A172 (cell line): ENCODE measurements at places on chromosomes 7 and 10. TPM values are rescaled to one million over a fixed set of nuclear protein-coding genes. Genes with fewer than 3 reads are reported as not detected.

- no peak for DNase-seq
Observed at GRCh38 chr10:106682175-106682574, 482.3 kb downstream of the SORCS1 start.

DNA sequence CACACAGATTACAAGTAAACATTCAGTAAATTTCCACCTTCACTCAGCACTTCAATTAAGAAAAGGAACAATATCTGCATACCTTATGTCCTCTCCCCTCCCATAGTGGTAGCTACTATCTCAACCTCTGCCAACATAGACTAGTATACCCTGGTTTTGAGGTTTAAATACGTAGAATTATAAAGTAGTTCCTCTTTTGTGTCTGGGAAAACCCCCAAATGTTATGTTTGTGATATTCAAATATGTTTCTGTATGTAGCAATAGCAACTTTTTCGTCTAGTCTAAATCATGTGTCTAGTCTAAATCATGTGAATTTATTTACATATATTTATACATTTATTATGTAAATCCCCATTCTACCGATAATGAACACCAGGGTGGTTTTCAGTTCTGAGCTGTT is 13.2 kb upstream of the CAMK2B start:
- DNase-seq, result no peak

GRCh38 chr10:82814635-82815034 is 939.6 kb downstream of the NRG3 start:
- DNase-seq, result peak; percentile 11

DNA sequence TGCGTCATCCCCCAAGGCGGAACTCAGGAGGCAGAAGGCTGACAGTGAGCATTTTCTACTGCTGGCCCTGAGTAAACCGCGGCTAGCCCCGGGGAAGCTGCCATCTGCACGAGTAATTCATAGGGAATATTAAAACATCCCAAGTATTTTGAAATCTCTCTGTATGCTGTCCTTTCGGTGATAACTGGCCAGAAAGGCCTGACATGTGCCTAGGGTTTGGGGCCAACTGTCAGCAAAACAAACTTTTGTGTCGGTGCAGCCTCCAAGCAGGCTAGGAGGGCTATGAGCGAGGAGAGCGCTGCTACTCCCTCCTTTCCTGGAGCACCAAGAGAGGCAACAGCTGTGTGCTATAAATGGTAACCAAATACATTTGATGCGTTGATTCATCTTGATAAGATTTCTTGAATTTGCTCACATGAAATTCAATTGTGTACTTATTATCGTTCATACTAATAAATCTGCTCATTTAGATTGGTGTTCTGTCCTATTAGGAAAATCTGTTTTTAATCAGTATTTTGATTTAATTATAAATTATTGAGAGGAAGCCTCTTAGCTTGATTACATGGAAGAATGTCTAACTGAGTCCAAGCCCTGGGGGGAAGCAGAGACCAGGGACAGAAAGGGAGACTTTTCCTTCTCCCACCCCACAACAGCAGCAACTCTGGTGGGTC is 124.4 kb upstream of the NPS start:
- DNase-seq, result no peak

Gene SPDYE8
- total RNA-seq, result not detected in 2 replicates

Gene CYP26C1
- 0.02 TPM in 1 of 2 replicates, not detected in the other for total RNA-seq

Gene OPN1SW
- total RNA-seq, result not detected in 2 replicates
